ENCODE measurements at places on chromosomes 4 and X.
A peak's percentile ranks its signal among the peaks of the same experiment; 100 is the strongest.

- no peak for DNase-seq
Measured at GRCh38 chrX:132563976-132564375, 75.1 kb upstream of the MBNL3 start.

DNA sequence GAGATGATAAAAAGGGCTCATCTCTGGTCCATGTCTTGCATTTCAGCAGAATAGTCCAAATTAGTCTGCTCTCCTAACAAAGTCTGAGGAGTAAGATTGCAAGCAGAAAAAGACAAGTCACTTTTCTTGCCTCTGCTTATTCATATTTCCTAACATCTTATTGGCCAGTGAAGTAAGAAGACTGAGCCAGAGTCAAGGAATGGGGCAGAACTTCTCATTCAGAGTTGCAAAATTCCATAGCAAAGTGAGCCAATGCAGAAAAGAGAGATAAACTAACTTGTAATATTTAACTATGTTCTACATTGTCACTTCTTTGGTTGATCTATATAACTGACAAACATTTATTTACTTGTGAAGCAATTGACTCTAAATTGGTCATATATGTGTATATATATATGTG, 2304.0 kb downstream of the ARAP2 start:
- DNase-seq = no peak

DNA sequence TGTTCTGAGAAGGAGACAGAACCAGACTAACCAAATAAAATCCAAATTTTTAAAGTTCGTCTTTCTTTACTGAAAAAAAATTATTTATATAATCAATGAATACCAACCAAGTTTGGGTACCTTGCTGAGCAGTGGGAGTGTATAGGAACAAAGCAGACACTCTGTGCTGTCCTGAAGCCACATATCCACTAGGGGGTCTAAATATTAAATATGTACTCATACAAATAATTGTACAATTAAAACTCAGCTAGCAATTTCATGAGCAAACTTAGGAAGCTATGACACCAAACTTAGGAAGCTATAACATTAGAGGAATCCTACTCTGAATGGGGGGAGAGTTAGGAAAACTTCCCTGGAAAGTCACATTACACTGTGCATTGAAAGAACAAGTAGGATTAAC, 582.0 kb upstream of the EPHA5 start:
- DNase-seq = no peak

- no peak for DNase-seq
Measured at GRCh38 chr4:152448854-152449253, 87.0 kb downstream of the FBXW7 start.

- no peak for DNase-seq
Measured at GRCh38 chr4:184660978-184661377, 11.4 kb downstream of the PRIMPOL start.

DNA sequence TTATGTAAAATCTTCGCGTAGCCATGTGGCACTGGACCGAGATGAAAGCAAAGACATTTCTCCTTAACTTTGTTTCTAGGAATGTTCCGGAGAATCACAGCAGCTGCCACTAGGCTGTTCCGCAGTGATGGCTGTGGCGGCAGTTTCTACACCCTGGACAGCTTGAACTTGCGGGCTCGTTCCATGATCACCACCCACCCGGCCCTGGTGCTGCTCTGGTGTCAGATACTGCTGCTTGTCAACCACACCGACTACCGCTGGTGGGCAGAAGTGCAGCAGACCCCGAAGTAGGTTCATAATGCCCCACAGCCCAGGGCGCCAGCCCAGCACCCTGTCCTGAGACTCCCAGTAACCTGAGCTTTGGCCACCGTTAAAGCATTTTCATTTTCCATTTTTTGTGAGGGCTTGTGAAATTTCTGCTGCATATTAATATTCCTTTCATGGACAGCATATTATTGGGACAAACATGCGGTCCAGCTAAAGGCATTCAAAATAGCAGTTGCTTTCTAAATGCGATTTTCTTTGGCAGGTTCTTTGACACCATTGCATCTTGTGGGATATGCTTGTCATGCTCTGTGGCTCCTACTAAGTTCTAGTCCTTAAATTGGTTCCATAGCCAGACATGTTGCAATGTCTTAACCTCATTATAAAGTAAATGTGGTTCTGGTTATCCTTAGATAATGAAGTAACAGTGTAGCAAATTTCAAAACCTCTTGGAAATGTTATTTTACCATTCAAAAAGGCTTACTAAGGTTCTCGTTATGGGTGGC, 49.1 kb upstream of the MSANTD1 start:
- DNase-seq = no peak

DNA sequence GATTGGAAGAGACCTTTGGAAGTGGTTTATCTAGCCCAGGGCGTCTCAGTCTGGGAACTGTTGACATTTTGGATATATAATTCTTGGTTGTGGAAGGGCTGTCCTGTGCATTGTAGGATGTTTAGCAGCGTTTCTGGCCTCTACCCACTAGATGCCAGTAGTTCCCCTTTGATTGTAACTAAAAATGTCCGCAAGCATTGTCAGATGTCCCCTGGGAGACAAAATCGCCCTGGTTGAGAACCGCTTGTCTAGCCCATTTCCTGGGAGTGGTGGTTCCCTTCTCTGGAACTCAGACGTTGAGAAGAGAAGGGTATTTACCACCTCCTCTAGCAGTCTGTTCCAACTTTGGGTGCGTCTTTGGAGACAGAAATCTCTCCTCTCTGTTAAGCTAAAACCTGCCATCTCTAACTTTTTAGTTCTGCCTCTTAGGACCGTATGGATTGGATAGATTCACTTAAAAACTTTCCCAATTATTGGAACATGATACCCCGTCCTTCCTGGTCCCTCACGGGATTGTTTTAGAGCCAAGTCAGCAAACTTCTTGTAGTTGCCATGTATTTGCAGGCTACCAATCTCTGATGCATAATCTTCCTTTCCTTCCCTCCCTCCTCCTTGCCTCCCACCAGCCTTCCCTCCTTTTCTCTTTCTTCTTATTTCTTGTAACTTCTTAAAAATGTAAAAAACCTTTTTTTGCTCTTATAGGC, 13.9 kb downstream of the TMEM165 start:
- DNase-seq = no peak

DNA sequence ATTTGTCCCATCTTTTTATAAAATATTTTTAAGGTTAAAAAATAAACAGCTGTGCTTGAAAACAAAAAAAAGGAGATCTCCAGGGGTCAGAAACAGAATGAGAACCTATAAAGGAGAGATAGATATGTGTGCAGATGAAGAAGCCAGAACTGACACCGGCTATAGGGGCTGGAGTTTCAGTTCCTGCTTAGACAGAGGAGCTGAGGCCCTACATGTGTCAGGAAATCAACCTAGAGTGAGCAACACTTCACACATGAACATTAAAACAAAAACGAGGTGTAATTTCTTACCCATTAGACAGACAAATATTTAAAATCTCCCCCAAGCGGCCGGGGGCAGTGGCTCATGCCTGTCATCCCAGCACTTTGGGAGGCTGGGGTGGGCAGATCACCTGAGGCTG, 17.8 kb upstream of the HUWE1 start:
- no peak for DNase-seq

- DNase-seq = no peak
Measured at GRCh38 chr4:86613734-86614133, 19.6 kb downstream of the PTPN13 start.

DNA sequence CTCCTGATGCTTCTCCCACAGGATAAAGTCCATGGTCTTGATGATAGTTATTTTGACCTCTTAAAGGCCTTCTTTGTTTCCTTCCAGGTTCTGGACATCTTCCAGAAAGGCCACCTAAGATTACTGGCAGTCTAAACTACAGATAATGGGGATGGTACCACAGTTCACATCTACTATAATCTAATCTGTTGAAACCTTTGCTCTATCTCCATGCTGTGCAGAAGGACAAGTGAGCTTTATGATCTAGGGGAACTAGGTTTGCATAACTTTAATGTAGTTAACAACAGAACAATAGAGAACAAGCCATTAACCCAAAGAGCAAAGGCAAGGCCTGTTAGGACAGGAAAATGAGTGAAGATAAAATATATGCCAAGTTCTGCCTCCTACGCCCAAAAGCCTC, 103.9 kb upstream of the KLHL13 start:
- DNase-seq = no peak

DNA sequence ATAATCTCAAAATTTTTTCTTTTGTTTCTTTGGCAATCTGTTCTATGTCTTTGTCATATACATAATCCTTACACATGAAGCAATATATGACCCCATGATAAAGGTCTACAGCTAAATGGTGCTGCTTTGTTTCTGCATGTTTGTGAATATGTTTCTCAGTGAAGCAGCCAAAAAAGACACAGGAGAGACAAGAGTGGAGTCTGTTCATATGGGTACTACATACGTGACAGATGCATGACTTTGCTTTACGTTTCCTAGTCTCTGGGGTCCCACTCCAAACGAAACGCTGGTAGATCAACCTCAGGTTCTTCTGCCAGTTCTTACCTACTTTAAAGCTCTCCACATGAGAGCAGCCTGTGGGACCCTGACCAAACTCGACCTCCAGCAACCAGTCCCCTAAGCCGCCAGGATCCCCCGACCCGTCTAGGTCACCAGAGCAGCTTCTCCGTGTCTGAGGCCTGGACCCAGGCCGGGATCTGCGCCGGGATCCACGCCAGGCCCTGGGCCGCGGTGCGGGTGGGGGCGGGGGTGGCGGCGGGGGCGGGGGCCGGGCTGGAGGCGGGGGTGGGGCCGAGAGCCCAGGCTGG, 1.5 kb downstream of the USP51 start:
- no peak for DNase-seq

GRCh38 chr4:3329887-3330286, 37.1 kb downstream of the RGS12 start:
- no peak for DNase-seq

GRCh38 chrX:45063319-45064095, 137.2 kb downstream of the DIPK2B start:
- DNase-seq = no peak

DNA sequence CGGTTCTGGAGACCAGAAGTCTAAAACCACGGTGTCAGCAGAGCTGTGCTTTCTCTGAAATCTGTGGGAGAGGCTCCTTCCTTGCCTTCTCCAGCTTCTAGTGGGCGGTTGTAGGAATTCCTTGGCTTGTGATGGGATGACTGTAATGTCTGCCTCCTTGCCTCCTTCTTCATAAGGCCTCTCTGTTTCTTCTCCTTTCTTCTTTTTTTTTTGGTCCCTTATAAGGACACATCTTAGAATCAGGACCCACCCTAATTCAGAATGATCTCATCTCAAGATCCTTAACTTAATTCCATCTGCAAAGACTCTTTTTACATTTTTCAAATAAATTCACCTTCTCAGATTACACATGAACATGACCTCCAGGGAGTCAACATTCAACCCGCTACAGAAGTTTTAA, 186.9 kb downstream of the STK32B start:
- no peak for DNase-seq

GRCh38 chr4:52999626-53000025, 137.5 kb downstream of the RASL11B start:
- no peak for DNase-seq

GRCh38 chr4:169720529-169720928, 37.2 kb downstream of the HPF1 start:
- DNase-seq = no peak

DNA sequence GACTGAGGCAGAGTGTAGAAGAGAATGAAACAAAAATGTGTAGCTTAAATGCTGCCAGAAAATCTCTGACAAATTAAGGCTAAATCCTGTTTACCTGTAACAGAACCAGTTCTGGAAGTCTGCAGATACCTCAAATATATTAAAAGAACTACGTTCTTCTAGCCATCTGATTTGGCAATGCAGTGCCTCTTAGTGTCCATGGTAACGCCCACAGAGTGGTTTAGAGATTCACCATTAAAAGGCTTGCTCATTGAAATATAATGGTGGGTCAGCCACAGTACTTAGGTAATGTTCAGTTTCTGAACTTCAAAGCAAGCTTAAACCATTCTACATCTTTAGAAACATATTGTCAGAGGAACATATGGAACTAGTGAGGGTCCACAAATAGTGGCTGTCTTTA, 23.2 kb upstream of the LUZP4 start:
- DNase-seq = no peak

- DNase-seq = peak; percentile 80
Measured at GRCh38 chrX:136953867-136954787, 73.6 kb upstream of the RBMX start.

- DNase-seq = no peak
Measured at GRCh38 chrX:155535866-155536265, 76.9 kb downstream of the TMLHE start.

- DNase-seq = no peak
Measured at GRCh38 chr4:60885011-60885410, 315.1 kb upstream of the ADGRL3 start.

DNA sequence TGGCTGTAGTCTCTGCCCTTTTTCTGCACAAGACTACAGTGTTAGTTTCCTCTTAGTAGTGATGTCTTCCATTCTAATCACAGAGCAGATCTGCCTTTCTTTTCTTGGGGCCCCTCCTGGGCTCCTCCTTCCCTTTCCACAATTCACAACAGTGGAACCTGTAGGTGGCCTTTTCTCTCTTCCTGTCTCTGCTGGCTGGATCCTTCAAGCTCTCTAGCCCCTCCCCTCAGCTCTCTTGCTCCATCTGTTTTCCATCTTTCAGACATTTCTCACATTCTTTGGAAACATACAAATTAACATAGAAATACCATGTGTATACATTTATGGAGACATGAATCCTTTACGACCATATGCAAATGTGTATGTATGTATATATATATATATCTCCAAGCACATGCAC, 304 bp upstream of the SPIN2A start:
- DNase-seq = no peak

- DNase-seq = no peak
Measured at GRCh38 chr4:81116566-81116965, 86.1 kb downstream of the BMP3 start.

DNA sequence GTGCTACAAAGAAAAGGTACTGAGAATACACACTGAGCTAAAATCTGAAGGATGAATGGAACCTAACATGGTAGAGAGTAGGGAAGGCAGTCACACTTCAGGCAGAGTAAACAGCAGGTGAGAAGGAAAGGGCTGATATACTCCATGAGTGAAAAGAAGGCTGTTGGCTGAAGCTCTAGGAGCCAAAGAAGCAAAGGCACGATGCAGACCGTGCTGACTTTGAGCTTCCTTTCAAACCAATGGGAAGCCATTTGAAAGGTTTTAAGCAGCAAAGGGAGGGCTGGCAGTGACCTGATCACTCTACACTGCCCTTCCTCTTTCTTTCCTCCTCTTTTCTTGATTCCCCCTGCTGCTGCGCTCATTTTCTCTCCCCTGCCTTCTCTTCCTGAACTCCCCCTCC, 66.4 kb downstream of the TMEM154 start:
- DNase-seq = no peak

GRCh38 chr4:145619639-145619996, 433 bp downstream of the MMAA start:
- DNase-seq = peak; percentile 73

Measured in activated CD4-positive, alpha-beta T cell treated with anti-CD3 and anti-CD28 coated beads, Interleukin-2, Interleukin-6, amounts not matched to agents 100 ng/mL and 50 ng/mL, durations not matched to agents 16 hours and 8 hours (primary cell).